H4 (cell line): ENCODE measurements at places on chromosomes 2 and 18.

DNA sequence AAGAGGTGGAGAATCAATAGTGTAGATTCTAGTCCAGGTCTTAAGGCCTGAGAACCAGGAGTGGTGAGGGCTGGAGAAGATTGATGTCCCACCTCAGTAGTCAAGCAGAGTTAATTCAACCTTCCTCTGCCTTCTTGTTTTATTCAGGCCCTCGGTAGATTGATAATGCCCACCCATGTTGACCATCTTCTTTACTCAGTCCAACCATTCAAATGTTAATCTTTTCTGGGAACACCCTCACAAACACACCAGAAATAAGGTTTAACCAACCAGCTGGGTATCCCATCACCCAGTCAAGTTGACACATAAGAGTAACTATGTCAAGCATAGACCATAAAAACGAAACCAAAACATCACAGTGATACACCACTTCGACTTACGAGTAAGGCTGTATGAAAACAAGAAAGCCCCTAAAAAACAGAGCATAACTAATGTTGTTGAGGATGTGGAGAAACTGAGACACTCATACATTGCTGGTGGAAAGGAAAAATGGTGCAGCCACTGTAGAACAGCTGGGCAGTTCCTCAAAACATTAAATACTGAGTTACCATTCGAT lies 57.5 kb downstream of the SLC35F5 start:
- DNase-seq, result no peak

DNA sequence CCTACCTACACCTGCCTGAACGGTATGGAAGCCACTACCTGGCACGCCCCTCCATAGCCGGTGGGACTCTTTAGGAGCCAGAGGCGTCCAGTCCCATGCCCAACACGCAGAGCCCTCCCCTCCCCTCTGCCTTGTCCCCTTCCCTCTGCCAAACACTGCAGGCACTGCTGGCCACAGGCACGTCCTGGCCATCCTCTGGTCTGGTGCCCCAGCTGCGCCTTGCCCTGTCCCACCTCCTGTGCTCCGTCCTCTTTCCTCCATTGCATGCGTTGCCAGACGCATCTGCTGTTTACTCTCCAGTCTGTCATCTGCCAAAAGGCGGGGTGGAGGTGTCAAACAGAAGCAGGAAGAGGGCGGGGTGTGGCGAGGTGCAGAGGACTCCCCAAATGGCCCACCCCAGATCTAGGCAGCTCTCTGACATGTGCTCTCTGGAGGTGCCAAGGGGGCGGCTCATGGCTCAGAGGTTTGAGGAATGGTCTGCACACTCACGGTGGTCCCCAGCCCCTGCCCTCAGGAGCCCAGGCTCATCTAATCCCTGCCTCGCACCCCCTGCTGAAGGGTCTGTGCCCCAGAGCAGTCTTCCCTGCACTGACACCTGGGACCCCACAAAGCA lies 45.1 kb downstream of the HS6ST1 start:
- DNase-seq, result no peak

- DNase-seq, result no peak
Observed at GRCh38 chr2:127644066-127645025, 1.6 kb upstream of the GPR17 start.

GRCh38 chr18:12679183-12679786 lies 21.4 kb upstream of the SPIRE1 start:
- peak; percentile 34 for DNase-seq

DNA sequence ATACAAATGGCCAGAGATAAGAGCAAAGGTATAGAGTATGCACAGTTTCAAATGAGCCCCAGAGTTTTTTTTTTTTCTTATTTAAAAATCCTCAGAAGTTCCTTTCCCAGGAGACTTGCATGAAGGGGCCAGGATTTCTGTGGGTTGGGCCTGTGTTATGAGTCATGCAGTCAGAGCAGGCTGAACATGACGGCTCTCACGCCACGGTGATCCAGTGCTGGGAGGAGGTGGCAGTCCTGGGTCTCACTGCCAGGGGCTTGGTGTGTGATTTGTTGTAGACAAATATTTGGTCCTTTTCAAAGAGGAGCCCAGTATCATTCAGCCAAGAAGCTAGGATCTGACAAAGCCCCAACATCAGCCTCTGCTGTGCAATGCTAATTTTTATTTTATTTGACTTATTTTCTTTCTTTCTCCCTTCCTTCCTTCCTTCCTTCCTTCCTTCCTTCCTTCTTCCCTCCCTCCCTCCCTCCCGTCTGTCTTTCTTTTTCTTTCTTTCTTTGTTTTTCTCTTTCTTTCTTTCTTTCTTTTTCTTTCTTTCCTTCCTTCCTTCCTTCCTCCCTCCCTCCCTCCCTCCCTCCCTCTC lies 10.4 kb upstream of the KCNE4 start:
- DNase-seq, result peak; percentile 98

GRCh38 chr2:160613466-160614153 lies 120.0 kb upstream of the RBMS1 start:
- DNase-seq, result peak; percentile 60

DNA sequence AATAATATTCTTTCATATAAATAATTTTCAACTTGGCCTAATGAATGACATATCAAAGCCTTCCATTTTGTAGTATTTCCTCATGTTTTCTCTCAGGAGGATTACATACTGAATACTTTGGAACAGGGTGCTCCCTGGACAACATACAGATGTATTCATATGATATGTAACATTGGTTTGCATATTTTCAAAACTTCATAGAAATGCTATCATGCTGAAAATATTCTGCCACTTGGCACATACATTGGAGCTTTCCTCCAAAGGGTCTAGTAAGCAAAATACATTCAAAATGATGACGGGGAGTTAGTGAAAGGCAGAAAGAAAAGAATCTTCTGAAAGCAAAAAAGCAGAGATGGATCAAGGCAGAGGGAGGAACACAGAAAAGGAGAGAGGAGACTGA lies 38.1 kb upstream of the RTN4 start:
- no peak for DNase-seq

DNA sequence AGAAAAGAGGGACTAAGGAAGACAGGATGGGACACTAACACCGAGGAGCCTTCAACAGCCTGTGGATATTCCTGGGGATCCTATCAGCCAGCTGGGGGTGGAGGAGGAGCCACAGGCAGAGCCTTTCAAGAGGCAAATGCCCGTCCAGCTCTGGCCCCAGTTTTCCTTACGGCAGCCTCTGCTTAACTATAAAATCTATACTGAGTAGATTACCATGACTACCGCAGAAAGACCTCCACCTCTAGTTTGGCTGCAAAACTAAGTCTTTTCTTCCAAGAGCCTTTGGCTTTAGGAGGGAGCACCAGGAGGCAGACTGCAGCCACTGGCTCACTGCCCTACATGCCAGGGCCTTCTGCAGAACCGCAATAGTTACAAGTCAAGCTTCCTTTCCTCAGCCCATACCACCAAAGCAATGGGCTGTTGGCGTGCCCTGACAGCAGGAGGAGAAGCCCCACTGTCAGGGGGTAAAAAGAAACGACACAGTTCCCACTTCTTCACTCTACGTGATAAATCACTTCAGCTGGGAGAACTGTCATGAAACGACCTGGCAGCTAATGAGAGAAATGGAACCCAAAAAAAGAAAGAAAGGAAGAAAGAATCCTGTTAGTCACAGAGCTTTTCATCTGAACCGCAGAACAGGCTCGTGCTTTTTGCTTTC lies 25.1 kb upstream of the CREB1 start:
- peak; percentile 62 for DNase-seq

GRCh38 chr18:2448565-2449151 lies 122.6 kb downstream of the METTL4 start:
- DNase-seq, result no peak

GRCh38 chr2:86507600-86507999 lies 55.6 kb downstream of the CHMP3 start:
- DNase-seq, result no peak

GRCh38 chr18:3245853-3246634 lies 1.6 kb upstream of the MYL12A start:
- DNase-seq, result peak; percentile 83

DNA sequence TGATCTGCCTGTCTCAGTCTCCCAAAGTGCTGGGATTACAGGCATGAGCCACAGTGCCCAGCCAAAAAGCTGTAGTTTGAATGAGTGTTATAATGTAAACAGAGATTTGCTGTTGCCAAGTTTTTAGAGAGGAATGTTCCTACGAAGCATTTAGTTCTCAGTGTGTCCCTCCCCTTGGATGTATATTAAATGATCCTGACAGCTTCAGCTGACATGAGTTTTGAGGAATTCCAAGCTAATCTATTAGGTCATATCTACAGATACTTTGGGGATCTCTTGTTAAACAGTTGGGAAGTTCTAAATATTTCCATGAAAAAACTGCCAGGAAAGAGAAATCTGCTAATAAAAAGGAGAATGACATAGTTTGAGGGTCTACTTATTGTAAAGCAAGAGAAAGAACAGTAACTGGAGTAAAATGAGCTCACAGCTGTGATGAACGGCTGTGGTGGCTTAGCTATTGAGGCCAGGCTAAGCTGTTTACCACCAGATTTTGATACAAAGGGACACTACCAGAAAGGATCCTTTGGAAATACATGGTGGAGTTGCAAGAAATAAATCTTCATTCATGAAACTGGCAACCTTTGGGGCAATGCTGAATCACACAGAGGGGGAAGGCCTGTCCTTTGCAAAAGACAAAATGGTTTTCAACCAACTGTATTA lies 2.6 kb upstream of the STON1 start:
- no peak for DNase-seq

- DNase-seq, result no peak
Observed at GRCh38 chr2:123521854-123522253, 503.2 kb upstream of the CNTNAP5 start.

GRCh38 chr2:54604871-54605270 lies 118.6 kb upstream of the EML6 start:
- DNase-seq, result no peak

DNA sequence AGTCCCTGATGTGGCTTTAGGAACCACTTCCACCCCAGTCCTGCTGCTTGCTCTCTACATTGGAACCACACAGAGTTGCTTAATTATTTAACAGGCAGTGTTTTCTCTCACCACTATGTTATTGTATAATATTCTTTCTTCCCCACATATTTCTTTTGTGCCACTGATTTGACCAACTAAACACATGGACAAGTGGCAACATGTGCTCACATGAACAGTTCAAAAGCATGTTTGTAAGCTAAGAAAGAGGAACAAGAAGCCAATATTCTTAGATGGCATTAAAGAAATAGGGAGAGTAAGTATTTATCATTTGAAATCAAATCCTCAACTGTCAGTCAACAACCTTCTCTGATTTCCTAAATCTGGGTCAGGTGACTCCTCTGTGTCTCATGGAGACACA lies 409.6 kb downstream of the FBXO15 start:
- DNase-seq, result no peak

DNA sequence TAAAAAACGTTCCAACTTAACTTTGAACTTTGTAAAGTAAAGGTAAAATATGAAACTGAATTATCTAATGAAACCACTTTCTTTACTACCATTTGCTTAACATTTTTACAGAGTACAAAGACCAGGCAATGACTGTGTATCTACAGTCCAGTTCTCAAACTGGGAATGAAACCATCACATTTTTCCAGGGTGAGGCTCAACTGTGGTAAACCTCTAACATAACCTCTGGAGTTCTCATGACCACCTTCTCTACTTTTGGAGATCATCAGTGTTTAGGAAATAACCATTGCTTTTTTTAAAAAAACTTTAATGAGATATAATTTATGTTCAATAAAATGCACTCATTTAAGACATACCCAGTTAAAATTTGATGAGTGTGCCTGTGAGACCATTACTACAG lies 223.5 kb downstream of the RNF152 start:
- DNase-seq, result no peak

DNA sequence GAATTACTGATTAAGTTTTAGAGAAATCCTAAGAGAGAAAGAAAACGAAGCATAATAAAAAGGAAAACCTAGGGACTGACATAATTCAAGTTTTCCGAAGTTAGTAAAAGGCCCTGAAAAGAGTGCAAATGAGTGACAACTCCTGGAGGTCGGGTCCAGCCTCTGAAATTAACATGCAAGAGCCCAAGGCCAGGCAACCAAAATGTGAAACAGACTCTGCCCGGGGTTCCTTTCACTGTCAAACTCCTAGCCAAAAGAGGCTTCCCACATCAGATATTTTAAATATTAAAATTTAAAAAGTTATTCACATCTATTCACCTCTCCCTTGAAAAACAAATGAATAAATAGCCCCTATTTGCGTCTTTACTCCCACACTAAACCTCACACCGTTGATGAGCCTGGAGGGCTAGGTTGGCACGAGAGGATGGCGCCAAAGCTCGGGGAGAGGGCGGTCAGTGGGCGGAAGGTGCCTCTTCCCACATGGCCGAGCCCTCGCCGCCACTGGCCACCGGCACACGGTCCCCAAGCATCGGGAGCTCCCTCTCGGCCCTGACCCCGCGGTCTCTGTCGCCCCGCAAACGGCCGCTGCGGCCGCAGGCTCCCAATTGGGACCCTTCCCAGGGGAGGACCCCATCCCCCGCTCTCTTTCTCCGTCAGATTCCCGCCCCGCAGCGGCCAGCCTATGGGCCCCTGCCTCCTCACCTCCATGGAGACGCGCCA lies 630 bp downstream of the PPM1G start:
- no peak for DNase-seq

DNA sequence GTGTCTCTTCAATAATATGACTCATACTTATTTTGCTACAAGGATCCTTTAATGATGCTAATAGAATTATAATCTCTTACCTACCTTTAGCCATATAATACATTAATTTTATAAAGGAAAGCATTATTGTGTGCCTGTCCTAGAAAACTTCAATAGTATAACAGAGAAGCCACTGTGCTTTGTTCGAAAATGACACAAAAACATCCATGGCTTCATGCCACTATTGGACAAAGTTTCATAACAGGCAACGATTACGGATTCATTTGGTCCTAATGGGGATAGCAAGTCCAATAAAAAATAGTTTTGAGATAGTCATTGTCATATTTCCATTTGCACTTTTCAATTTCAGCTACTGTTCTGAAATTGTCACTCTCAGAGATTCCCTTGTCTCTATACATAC lies 52.5 kb upstream of the CCDC150 start:
- DNase-seq, result no peak
